ENCODE measurements at places on chromosomes 12 and 14.

DNA sequence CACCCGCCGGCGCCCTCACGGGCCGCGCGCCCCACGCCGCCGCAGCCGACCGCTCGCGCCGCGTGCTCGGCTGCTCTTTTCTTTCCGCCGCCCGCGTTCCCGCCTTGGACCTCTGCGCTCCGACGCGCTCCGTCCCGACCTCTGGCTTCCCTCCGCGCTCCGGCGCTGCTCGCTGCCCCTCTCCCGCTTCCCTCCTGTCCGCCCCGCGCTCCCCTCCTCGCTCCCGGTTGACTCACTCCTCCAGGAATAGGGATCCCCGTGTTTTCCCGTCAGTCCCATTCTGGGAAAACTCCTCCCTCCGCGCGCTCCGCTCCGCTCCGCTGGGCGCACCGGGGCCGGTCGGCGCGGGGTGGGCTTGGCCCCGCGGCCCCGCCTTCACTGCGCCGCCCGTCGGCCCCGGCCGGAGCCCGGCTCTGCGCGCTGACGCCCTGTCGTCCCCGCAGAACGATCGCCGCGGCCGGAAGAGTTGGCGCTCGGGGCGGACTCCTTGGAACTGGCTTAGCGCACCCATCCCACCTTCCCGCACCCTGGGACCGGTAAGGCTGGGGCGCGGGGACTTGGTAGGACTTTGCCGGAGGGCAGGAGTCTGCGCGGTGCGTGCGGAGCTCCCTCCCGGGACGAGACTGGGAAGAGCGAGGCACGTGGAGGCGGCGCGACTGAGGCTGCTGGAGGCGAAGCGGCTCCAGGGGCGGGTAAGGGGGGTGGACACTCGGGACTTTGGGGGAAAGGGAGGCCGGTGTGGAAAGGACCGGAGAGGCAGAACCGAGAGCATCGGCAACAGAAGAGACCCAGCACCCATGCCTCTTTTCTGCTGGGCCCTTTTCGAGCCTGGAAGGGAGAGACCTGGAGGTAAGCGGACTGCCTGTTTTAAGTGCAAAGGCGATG is 550 bp downstream of the TEAD4 start:
- DNase-seq = peak; percentile 62

GRCh38 chr12:131914179-131914702 is 14.8 kb upstream of the PUS1 start:
- no peak for DNase-seq

DNA sequence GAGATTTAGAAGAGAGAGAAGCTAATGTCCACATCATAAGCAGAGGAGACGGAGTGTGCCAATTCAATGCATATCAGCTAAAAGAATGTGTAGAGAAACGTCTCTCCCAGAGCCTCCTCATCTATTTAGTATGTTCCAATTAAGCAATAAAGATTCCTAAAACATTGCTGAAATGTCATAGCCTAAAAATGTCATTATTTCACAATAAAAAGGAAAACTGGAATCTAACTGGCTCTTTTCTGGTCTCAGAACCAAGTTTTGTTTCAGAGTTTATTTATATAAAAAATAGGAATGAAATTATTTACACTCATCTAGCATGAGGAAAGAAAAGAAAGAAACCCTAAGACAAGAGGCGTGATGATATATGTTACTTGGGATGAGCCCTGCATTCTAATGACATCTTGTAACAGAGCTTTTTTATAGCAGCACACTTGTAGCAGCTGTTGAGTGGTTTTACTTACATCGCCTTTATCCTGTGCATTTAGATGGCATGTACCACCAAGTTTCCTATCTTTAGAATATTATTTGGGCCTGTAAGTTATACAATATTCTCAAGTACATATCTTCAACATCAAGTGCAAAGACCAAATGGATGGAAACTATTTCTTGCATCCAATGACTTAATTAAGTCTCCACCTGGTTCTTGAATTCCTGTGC is 266.3 kb upstream of the PRKD1 start:
- DNase-seq = no peak

DNA sequence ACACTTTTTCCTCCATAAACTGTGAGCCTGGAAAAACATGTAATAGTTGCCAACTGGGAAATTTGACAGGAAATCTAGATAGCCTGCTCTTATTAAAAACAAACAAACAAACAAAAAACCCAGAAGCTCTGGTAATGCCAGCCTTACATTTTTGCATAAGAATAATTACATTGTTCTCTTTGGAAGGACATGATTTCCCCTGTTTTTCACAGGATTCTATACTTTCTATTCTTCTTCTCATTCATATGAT is 137.9 kb downstream of the AEBP2 start:
- DNase-seq = no peak

GRCh38 chr12:55036326-55037115 is 16.7 kb downstream of the NEUROD4 start:
- no peak for DNase-seq

DNA sequence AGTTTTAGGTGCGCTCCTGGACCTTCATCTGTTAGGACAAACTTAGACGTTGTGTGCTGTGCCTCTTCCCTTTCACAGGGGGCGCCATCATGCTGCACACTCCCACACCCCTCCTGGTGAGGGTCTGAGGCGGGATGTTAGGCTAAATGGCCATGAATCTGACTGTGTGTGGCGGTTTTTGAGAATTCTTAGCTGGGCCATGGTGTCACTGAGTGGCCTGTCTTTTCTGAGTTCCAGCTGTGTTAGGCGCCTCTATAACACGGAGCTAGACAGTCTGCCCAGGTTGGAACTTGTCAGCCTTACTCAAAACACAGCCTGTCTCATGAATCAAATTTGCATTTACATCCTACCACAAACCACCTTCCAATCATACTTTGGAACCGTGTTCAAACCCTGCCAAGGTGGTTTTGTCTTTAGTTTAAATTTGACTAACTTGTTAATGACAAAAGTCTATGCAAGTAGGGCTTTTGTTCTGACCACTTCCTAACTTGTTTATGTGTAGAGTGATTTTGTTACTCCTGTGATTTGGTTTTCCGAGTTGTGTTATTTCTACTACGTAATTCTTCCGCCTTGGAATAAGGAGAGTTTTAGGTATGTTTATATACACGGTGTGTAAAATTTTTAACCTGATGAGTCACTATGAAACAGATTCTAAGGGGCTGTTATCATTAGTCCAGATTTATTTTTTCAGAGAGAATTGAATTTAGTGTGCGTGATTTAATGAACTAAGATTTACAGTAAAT is 19.6 kb downstream of the ACVR1B start:
- DNase-seq = peak; percentile 98

- no peak for DNase-seq
Observed at GRCh38 chr14:100539766-100540140, 47.5 kb downstream of the BEGAIN start.
